Osteoblast (primary cell): ENCODE measurements at places on chromosomes 7 and 10.

DNA sequence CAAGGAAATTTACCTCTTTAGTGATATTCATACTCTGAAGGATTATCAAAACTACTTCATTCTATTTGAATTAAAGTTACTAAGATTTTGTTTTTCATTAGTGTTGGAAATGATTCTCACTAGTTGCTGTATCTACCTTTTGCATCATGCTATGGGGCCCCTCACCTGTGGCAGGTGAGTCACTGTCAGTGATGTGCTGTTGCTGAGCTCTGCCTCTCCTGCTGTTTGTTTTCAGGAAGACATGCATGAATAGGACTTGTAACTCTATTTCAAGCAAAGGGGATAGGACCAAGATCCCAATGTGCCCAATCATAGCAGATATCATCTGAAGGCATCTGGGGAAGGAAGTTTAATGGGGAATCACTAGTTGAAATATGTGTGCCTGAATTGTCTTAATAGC is 57.4 kb upstream of the AGR3 start:
- H3K27me3 ChIP-seq = no peaks in the 10 kb centered on the region
- H3K4me3 ChIP-seq = no peak overlapping the region
- no peak for DNase-seq

- peak overlapping the region; percentile 90 for H3K27ac ChIP-seq
- H3K4me3 ChIP-seq = peak overlapping the region; percentile 92
- peaks cover 10% of the 10 kb centered on the region for H3K36me3 ChIP-seq
- H3K27me3 ChIP-seq = no peaks in the 10 kb centered on the region
- DNase-seq = peak; percentile 89
- peaks cover 15% of the 10 kb centered on the region for H3K4me1 ChIP-seq
Measured at GRCh38 chr7:87876869-87877234, 559 bp downstream of the DBF4 start.

GRCh38 chr7:3279147-3279818 is 21.8 kb upstream of the SDK1 start:
- no peaks in the 10 kb centered on the region for H3K27me3 ChIP-seq
- no peak for DNase-seq
- H3K4me3 ChIP-seq = no peak overlapping the region
- H3K27ac ChIP-seq = no peak overlapping the region

- peaks cover 52% of the 10 kb centered on the region for H3K27me3 ChIP-seq
- peak overlapping the region; percentile 53 for H3K4me3 ChIP-seq
- no peaks in the 10 kb centered on the region for H3K36me3 ChIP-seq
- H3K27ac ChIP-seq = no peak overlapping the region
- peak; percentile 84 for DNase-seq
Measured at GRCh38 chr7:103445228-103446048, 569 bp downstream of the SLC26A5 start.

- DNase-seq = peak; percentile 27
- H3K36me3 ChIP-seq = no peaks in the 10 kb centered on the region
- H3K27me3 ChIP-seq = no peaks in the 10 kb centered on the region
- no peak overlapping the region for H3K4me3 ChIP-seq
- peaks cover 9% of the 10 kb centered on the region for H3K4me1 ChIP-seq
- H3K27ac ChIP-seq = no peak overlapping the region
Measured at GRCh38 chr7:130384841-130385599, 4.7 kb downstream of the CPA1 start.

DNA sequence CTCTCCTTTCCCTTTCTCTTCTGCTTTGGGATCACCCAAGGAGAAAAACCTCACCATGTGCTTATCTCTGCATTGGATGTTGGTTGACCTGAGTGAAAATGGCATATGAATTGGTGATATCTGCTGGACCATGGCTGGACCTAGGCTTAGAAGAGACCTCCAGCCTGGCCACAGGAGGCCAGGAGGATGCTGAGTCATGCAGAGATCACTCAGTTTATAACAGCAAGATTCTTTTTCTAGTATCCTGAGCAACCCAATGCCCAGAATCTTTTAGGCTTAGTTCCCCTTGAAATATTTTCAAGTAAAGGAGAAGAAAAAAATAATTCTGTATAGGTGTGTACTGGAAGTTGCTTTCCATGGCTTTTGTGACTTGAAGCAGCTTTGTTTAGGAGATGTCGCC is 236.3 kb downstream of the KLF6 start:
- DNase-seq = peak; percentile 64
- H3K27ac ChIP-seq = peak overlapping the region; percentile 40
- no peak overlapping the region for H3K4me3 ChIP-seq
- no peaks in the 10 kb centered on the region for H3K27me3 ChIP-seq
- no peaks in the 10 kb centered on the region for H3K36me3 ChIP-seq

- no peak overlapping the region for H3K27ac ChIP-seq
- no peaks in the 10 kb centered on the region for H3K4me1 ChIP-seq
- no peaks in the 10 kb centered on the region for H3K36me3 ChIP-seq
- H3K27me3 ChIP-seq = no peaks in the 10 kb centered on the region
- DNase-seq = no peak
Measured at GRCh38 chr10:118209215-118209614, 132.9 kb downstream of the FAM204A start.

DNA sequence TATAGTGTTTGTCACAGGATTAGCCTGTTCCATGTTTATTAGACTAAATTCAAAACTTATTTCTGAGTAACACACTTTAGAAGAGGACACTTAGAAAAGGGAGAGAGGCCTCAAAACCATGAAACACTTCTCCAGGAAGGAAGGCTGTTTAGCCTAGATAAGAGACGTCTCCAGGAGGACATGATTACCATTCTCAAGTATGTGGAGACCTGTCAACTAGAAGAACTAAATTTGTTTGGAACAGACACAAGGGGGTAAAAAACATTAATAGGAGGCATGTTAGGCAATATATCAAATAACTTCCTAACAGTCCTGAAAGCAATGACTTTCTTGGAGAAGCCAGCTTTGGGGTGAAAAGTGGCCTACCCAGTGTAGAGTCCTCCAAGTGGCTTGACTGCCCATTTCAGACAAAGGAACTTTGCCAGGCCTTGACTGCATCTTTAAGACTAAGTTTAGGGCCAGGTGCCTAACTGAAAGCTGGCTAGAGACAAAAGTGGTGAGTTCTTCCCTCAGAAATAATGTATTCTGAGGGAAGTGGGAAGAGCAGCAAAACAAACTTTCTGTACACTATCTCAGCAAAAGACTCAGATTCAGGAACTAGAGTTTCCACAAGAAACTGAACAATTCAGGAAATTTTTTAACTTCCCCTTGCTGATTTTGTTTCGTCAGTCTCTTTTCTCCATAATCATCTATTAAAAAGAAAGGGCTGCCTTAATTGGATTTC is 11.8 kb downstream of the NCOA4 start:
- peak overlapping the region; percentile 97 for H3K27ac ChIP-seq
- no peak overlapping the region for H3K4me3 ChIP-seq
- H3K4me1 ChIP-seq = peaks cover 87% of the 10 kb centered on the region
- peaks cover 26% of the 10 kb centered on the region for H3K36me3 ChIP-seq
